ENCODE measurements at places on chromosomes 7 and 10.

GRCh38 chr7:139016931-139017511, 18.8 kb downstream of the ZC3HAV1L start:
- no peak for DNase-seq

DNA sequence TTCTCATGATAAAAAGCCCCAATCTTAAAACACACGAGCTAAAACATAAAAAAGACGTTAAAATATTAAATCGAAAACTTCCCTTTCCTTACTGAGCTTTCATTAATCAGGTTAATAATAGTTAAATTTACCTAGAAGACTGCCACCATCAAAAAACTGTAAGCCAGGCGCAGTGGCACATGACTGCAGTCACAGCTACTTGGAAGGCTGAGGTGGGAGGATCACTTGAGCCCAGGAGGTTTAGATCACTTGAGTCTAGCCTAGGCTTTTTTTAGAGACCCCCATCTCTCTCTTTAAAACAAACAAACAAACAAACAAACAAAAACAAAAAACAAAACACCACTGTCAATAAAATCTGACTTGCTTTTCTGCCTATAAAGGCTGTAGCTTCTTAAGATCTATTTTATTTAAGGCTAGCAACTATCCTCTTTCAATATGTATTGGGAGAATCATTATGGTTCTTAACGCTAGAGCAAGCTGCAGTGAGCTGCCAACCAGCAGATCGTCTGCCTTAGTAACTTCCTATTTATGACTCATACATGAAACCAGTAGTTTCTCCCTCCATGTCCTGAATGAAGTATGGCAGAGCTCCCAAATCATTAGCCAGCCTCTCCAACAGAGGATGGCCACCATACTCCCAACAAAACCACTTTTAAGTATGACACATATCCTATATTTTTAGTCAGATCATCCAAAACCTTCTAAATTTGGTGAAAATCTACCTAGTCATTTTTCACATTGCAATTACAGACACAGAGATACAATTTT, 163.7 kb downstream of the SRPK2 start:
- DNase-seq: no peak

DNA sequence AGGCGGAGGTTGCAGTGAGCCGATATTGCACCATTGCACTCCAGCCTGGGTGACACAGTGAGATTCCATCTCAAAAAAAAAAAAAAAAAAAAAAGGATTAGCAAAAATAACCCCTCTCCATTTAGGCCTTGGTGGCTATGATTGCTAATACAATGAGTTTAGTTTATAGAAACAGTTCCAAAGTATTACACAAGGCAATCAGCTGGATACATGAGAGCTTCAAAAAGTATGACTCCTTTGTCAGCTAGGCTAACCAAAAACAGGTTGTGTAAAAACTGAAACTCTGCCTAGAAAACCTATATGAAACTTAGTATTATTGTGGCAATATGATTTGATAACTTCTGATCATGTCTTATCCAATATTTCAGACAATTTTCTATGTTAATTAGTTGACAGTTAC, 57.2 kb downstream of the SUGCT start:
- DNase-seq: no peak

DNA sequence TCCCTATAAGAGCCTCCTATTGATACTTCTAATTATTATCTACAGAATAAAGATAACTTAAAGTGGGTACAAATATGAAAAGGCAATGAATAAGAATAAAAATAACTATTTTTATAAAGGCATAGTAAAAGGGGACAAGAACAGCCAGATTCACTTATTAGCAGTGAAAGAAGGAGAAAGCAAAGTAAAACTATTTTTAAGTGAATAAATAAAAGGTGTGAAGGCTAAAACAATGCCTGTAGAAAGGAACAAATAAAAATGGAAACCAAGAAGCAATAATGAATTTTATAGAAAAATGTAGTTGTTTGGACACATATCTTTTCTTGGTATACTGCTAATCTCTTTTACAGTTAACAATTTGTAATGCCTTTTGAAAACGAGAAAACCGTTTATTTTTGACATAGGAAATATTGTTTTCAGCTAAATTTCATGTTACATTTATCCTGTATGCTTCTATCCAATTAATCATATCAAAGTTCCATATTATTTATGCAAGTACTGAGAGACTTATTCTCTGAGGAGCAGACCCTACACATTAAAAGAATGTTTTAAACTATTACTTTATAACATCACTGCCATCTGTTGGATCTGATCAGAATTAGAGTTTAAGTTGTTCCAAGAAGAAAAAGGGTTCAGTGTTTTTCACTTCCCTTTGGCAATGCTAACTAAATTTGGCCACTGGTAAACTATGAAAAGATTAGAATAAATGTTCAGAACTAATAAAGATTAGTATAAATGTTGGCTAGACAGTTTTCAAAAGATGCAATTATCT, 59.1 kb downstream of the ARMC3 start:
- no peak for DNase-seq

DNA sequence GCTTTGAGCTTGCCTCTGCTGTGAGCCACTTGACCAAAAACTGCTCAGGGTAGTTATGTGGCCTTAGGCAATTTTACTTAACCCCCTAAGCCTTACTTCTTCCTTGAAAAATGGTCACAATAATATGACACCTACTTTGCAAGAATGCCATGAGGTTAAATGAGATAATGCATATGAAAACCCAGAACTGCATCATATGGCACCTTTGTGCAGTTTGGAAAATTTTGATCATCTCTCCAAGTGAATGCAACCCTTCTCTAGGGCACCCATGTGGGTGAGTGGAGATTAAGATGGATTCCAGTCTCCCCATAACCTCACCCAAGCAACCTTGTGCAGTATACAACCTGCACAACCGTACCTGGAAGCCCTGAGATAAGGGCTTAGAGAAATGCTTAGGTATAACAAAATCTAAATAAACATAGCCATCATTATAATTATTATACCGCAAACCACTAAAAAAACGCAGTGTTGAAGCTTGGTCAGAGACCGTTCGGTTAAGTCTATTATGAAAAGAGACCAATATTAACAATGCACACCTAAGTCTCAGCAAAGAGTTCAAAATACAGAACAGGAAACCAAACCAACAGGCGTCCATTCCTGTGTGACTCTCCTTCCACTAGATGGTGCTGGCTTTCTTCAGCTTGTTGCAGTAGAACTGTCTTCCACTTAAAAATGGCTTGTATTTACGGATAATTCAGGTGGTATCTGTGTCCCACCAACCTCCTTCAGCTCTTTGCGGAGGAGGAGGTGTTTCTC, 21.0 kb upstream of the ASB15 start:
- DNase-seq: no peak

DNA sequence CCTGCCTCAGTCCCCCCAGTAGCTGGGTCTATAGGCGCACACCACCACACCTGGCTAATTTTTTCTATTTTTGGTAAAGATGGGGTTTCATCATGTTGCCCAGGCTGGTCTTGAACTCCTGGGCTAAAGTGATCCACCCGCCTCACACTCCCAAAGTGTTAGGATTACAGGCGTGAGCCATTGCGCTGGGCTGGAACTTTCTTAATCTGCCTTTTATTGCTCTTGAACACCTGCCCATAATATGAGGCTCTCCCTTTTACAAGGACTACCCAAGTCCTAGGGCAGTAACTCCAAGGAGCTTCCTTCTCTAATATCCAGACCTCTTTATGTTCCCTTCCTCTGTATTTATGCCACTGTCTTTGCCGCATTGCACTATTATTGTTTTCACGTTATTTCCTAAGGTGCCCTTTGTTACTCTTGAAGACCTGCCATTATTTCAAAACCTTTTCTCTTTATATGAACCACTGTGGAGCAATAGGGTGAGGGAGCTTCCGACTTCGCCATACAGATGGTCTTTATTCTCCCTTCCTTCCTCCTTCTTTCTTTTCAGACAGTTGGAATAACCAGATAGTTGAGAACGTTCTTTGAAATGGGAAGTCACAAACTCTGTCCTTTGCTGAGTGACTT, 36.3 kb upstream of the TCF7L2 start:
- no peak for DNase-seq

GRCh38 chr7:144531181-144531580, 127.7 kb upstream of the NOBOX start:
- DNase-seq: no peak

DNA sequence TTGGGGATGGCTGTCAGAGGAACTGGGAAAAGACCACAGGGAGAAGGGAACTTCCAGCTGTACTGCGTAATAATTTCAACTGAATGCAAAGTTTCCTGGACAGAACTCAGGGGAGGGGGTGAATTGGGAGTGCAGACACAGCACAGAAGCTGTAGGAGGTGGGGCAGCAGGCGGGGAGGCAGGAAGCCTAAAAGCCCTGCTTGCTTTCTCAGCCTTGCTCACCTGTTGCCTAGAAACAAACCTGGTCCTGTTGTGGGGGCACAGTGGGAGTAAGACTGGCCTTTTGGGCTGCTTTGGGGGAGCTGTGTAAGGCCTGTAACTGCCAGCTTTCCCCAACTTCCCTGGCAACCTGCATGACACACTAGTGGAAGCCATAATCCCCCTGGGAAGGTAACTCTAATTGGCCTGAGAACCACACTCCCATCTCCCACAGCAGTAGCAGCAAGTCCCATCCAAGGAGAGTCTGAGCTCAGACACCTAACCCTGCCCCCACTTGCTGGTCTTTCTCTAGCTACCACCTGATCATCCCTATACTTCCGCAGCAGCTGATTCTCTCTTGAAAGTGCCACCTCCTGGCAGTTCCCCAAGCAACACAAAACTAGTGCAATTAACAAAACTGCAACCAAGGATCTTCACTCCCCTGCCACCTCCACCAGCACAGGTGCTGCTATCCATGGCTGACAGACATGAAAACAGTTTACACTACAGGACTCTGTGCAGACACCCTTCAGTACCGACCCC, 1239.3 kb downstream of the SORCS1 start:
- no peak for DNase-seq

DNA sequence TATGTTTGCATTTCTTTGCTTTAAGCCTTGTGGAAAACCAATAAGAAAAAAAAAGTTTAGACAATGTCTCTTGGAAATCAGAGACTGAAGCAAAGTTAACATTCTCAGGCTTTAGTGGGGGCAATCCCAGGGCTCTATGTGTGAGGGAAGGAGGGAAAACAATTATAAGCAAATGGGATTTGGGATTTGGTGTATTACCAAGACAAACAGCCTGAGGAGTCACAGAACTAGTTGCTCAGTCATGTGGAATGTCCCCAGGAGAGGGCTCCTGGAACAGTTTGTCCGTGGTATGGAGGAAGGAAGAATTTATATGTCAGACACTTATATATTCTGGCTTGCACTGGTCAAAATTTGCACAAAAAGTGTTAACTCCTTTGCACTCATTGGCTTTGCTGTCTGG, 562.9 kb upstream of the TPK1 start:
- no peak for DNase-seq

- no peak for DNase-seq
Observed at GRCh38 chr7:147937428-147937827, 653.1 kb upstream of the C7orf33 start.

- DNase-seq: no peak
Observed at GRCh38 chr10:88095778-88096431, 232.5 kb downstream of the PTEN start.

DNA sequence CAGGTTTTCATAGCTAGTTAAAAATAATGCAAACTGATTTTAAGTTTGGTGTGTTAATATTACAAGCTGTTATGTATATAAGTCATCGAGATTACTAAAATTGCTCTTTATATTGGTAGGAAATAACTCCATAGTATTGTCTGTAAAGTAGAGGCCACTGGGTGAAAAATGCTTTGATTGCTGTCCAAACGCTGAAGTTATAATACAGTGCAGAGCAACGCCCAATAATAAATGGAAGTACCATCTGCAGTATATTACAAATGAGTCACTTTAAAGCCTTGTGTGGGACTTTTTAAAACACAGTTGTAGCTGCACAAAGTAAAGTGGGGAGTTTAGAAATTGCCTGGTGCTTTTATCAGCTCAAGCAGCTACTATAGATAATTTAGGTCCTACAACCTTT, 196.1 kb downstream of the NXPH1 start:
- DNase-seq: no peak

DNA sequence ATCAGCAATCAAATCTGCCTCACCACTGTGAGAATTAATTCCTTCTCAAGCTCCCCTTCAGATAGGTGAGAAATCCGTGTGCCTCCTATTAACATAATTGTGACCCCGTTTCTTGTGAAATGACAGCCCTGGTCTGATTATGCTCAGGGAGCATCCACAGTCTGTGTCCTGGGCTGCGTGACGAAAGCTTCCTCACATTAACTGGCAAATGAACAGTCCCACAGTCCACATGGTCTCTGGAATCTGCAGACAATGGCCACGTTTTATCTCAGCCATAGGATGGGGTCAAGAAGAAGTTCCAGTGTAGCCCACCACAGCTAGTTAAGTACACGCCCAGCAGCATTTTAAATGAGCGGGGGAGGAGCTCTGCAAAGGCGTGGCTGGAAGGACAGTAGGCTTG, 229.2 kb downstream of the RPS24 start:
- DNase-seq: no peak

GRCh38 chr7:115033917-115034459, 112.1 kb downstream of the MDFIC start:
- DNase-seq: no peak

DNA sequence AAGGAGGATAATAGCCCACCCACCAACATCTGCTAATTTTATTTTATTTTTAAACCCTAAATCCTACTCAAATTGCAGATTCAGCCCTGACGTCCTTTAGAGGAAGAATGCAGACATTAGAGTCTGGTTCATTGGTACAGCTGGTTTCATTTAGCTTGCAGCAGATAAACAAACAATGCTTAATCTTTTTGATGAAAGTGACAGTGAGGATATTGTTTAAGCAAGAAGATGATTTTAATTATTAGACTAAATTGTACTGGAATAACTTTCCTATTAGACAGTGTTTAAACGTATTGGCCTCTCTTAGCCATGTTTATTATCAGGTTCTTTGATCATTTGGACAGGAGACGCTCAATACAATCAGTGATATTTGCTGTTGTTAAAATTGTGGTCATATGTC, 164.8 kb downstream of the CDK14 start:
- no peak for DNase-seq
